Left ventricle myocardium inferior (tissue), 1 donor: ENCODE measurements at places on chromosomes 2 and 18. TPM values are rescaled to one million over a fixed set of nuclear protein-coding genes. Genes with fewer than 3 reads are reported as not detected.

DYSF gene
- 48.2 TPM for total RNA-seq

CD207 gene
- total RNA-seq, result not detected

SLC35F6 gene
- 19.6 TPM for total RNA-seq

PARD6G gene
- total RNA-seq, result 2.0 TPM

AGFG1 gene
- total RNA-seq, result 50.4 TPM

GRCh38 chr2:240254337-240255164, 114.1 kb upstream of the OTOS start:
- DNase-seq, result no peak
- no peak overlapping the region for H3K4me3 ChIP-seq
- no peak overlapping the region for H3K27ac ChIP-seq
- H3K36me3 ChIP-seq, result no peaks in the 10 kb centered on the region
- no peaks in the 10 kb centered on the region for H3K27me3 ChIP-seq

DNA sequence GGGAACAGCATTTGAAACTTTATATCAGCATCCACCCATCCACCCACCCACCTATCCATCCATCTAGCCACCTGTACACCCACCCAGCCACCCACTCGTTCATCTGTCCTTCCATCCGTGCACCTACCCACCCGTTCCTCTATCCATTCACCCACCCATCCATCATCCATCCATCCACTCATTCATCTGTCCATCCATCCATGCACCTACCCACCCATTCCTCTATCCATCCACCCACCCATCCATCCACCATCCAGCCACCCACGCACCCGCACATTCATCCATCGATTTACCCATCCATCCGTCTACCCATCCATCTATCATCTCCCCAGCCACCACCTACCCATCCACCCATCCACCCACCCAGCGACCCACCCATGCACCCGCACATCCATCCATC, 24.8 kb downstream of the LDLRAD4 start:
- no peaks in the 10 kb centered on the region for H3K36me3 ChIP-seq
- DNase-seq, result no peak
- no peak overlapping the region for H3K27ac ChIP-seq

- no peak for DNase-seq
- no peaks in the 10 kb centered on the region for H3K36me3 ChIP-seq
- H3K4me3 ChIP-seq, result no peak overlapping the region
- peaks cover 17% of the 10 kb centered on the region for H3K27me3 ChIP-seq
- H3K4me1 ChIP-seq, result peaks cover 9% of the 10 kb centered on the region
Measured at GRCh38 chr18:50311650-50312049, 24.2 kb upstream of the CXXC1 start.

GRCh38 chr18:12819322-12819721, 64.7 kb downstream of the PTPN2 start:
- H3K4me1 ChIP-seq, result no peaks in the 10 kb centered on the region
- no peak overlapping the region for H3K27ac ChIP-seq
- no peak overlapping the region for H3K4me3 ChIP-seq
- DNase-seq, result no peak
- peaks cover 31% of the 10 kb centered on the region for H3K36me3 ChIP-seq
- no peaks in the 10 kb centered on the region for H3K27me3 ChIP-seq

DNA sequence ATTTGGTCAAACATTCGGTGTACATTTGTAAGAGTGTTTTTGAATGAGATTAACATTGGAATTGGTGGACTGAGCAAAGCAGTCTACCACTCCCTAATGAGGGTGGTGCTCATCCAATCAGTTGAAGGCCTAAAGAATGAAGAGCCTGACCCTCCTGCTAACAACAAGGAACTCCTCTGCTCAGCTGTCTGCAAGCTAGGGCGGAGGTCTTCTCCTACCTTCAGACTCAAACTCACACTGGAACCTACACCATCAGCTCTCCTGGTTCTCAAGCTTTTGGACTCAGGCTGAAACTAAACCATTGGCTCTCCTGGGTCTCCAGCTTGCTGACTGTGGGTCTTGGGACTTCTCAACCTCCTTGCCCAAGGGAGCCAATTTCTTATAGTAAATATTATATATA, 55.5 kb upstream of the NPAS2 start:
- DNase-seq, result no peak
- H3K36me3 ChIP-seq, result no peaks in the 10 kb centered on the region
- peaks cover 8% of the 10 kb centered on the region for H3K4me1 ChIP-seq
- no peak overlapping the region for H3K27ac ChIP-seq

- H3K27ac ChIP-seq, result no peak overlapping the region
- H3K4me3 ChIP-seq, result no peak overlapping the region
- H3K27me3 ChIP-seq, result no peaks in the 10 kb centered on the region
Measured at GRCh38 chr18:48452861-48453323, 43.7 kb upstream of the ZBTB7C start.

DNA sequence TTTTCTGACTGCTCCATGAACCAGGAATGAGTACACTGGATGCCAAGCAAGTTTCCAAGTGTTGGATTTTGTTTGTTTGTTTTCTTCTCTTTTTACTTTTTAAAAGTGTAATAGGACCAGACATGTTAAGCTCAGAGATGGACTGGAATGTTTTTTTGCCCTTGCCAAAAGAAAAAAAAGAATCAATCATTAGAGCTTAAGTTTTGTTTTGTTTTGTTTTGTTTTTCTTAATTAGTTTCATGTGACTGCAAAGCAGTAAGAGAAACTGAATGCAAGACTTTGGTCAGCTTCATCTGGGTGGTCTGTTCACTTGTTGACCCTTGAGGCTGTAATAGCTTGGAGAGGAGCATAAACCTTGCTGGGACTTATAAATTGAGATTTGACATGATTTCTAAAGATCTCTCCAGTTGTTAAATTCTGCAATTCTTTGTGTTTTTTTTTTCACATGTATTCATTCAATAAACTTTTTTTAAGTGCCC, 42.4 kb upstream of the SLC1A4 start:
- H3K27ac ChIP-seq, result no peak overlapping the region
- no peaks in the 10 kb centered on the region for H3K36me3 ChIP-seq
- no peak for DNase-seq
- H3K27me3 ChIP-seq, result peaks cover 22% of the 10 kb centered on the region

GRCh38 chr2:172930871-172931255, 144.8 kb upstream of the MAP3K20 start:
- no peak for DNase-seq
- H3K4me1 ChIP-seq, result peaks cover 52% of the 10 kb centered on the region
- no peak overlapping the region for H3K4me3 ChIP-seq
- no peaks in the 10 kb centered on the region for H3K36me3 ChIP-seq

DNA sequence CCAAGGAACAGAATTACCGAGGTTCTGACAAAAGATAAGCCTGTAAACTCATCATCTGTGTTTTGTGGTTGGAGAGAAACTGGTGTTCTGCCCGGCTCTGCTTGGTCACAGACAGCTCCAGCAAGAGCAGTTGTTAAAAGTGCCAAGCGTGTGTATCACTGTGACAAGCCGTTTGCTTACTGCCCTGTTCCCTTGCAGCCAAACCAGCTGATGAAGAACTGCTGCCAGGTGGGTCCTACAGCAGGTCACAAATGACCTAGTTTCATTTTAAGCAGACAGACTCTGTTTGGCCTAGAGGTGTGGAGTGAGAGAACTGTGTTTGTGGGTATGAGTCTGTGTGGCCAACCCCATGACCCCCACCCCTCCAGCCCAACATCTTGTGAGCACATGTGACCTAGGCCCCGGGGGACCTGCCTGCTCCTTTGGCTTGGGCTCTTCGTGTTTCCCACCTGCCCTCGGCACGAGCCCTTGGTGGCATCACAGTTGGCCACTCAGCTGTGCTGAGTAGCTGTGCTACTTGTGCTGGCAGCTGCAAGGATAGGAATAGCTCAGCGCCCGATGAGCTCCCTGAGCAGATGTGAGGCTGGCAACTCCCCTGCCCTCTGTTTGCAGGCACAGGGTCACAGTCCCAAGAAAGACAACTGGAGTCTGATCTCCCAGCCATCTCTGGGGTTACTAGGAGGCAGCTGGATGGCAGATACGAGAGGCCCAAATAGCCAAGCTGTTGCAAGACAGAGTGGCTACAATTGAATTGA, 9.7 kb downstream of the OXER1 start:
- peaks cover 28% of the 10 kb centered on the region for H3K4me1 ChIP-seq
- H3K27ac ChIP-seq, result peak overlapping the region; percentile 65
- peaks cover 5% of the 10 kb centered on the region for H3K36me3 ChIP-seq
- no peak for DNase-seq
- no peak overlapping the region for H3K4me3 ChIP-seq
- no peaks in the 10 kb centered on the region for H3K27me3 ChIP-seq

DNA sequence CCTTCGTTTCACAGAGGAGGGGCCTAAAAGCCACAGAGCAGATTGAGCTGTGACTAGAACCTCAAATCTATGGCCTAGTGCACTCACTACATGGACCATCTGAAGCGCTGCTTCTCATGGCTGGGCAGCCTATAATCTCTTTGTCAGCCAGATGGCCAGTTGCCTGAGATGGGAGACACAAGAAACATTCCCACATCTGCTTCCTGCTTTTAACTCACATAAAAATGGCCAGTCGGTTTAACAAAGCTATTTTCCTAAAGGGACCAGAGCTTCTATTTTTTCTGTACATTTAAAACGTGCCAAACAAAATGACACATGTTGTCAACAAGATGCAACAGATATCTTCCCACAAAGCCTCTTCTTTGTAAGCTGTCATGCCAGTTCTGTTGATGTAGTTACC, 173.8 kb downstream of the GFPT1 start:
- H3K27ac ChIP-seq, result peak overlapping the region; percentile 46
- H3K27me3 ChIP-seq, result no peaks in the 10 kb centered on the region
- no peaks in the 10 kb centered on the region for H3K36me3 ChIP-seq
- no peak overlapping the region for H3K4me3 ChIP-seq
- peaks cover 42% of the 10 kb centered on the region for H3K4me1 ChIP-seq

DNA sequence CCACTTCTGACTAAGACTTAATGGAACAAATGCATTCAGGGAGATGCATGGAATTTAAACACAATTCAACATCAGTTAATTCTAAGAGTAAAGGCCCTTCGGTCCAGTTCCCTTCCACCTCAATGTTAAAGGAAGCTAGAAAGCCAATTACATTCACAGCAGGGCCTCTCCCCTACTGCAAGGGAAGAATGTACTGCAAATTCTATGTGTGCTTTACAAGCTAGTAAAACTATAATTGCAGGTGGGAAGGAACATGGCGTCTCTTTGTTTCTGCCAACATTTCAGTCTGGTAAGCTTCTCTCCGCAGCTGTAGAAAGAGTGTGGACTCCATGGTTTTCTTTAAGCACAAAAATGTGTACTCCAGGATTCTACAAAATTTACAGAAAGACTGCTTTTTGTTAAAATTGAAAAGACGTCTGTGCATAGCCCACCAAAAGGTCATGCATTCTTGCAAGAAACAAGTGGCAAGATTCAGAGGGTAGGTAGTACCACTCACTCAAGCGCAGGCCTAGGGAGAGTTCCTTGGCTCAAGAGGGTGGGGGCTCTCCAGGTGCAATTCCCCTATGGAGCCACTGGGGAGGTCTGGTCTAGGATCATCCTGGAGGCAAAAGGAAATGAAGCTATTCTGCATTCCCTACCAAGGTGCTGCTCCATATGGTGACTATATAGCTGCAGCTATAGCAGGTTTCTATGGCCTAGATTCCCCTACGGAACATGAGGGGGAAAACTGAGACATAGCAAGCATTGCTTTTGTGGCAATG, 127.0 kb upstream of the FZD5 start:
- H3K27me3 ChIP-seq, result no peaks in the 10 kb centered on the region
- no peak for DNase-seq
- H3K4me1 ChIP-seq, result peaks cover 43% of the 10 kb centered on the region
- no peak overlapping the region for H3K27ac ChIP-seq
- H3K4me3 ChIP-seq, result no peak overlapping the region
